ENCODE measurements at places on chromosomes 2 and 18.

GRCh38 chr2:182240862-182241371 lies 185.9 kb downstream of the PDE1A start:
- peak; percentile 45 for DNase-seq

GRCh38 chr2:179277429-179278196 lies 13.0 kb upstream of the SESTD1 start:
- DNase-seq, result no peak

GRCh38 chr2:79887747-79888374 lies 375.0 kb downstream of the CTNNA2 start:
- peak; percentile 33 for DNase-seq

GRCh38 chr18:907115-907884 lies 2.6 kb downstream of the ADCYAP1 start:
- DNase-seq, result peak; percentile 49

GRCh38 chr2:189347540-189347939 lies 93.7 kb upstream of the WDR75 start:
- DNase-seq, result no peak

- DNase-seq, result no peak
These were observed 8.8 kb upstream of the GPR148 start for GRCh38 chr2:130720036-130720435.

DNA sequence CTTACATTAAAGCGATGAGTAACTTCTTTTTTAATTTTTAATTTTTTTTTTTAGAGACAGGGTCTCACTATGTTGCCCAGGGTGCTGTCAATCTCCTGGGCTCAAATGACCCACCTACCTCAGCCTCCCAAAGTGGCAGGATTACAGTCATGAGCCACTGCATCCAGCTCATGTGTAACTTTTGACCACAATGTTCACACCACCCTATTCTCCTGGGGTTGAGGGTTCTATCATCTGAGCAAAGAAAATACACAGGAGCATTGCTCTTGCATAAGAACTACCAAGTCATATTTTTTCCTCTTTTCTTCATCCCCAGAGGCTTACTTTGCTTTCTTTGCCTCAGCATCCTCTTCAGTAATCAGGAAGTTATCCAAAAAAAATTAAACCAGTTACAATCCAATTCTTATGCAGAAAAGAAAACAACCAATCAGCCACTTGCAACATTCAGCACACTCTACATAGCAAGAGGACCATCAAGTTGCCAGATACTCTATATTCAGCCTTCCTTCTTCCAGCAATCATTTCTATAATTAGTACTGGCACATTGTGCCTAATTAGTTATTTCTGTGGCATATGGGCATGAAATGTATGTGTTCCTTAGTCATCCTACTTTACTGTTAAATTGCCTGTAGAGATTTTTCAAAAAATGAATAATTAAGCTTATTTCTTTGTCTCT lies 345.6 kb downstream of the AKAIN1 start:
- no peak for DNase-seq

DNA sequence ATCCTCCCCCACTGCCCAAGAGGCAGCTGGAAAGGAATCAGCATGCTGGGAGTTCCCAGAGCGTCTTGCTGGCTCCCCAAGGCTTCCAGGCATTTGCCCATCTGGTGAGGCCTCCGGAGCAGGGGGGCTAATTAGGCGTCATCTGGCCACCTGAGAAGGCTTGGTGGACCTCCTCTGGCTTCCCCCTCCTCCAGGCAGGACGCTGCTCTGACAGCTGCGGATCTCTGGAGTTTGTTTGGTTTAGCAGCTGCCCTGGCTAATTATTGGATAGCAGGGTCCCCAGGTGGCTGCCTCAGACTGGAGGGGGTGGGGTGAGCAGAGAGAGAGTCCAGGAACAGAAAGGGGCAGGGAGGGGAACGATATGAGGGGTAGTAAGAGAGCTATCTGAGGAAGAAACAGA lies 425.2 kb upstream of the MEX3C start:
- no peak for DNase-seq

- DNase-seq, result peak; percentile 52
These were observed 393 bp downstream of the IL1R1 start for GRCh38 chr2:102142829-102143449.

- peak; percentile 25 for DNase-seq
These were observed 10.4 kb upstream of the METTL21A start for GRCh38 chr2:207635468-207636200.

GRCh38 chr2:25585189-25585588 lies 88.2 kb downstream of the DTNB start:
- DNase-seq, result no peak

- no peak for DNase-seq
These were observed 90.3 kb downstream of the RTP5 start for GRCh38 chr2:241959751-241960269.

DNA sequence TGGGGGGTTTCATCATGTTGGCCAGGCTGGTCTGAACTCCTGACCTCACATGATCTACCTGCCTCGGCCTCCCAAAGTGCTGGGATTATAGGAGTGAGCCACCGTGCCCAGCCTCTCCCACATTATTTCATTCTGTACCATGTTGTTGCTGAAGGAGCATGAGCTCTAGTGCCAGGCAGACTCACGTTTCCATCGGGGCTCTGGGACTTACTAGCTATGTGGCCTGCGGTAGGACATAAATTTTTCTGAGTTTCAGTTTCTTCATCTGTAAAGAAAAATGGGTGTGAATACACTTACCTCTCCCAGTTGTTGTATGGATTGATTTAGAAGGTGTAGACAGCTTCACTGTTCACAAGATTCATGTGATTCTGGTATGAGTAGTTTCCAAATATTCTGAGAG lies 30.8 kb upstream of the CCL20 start:
- DNase-seq, result no peak

DNA sequence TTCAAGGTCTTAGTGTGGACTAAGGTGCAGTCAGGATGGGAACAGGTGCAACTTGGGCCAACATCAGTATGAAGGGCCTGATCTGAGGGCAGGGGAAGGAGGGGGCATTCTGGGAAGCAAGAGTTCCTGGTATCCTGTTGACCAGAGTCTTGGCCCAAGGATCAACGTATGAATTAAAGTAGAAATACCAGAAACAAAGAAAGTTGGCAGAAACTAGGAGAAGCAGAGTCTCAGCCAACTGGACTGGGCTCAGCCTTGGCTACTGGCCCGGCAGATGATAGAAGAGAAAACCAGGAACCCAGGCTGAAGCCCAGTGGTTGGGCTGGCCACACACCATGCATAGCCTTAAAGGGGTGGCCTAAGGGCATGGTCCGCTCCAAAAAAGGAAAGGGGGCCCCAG lies 2.3 kb downstream of the CETN1 start:
- no peak for DNase-seq

GRCh38 chr2:192137451-192137850 lies 57.3 kb downstream of the TMEFF2 start:
- no peak for DNase-seq

DNA sequence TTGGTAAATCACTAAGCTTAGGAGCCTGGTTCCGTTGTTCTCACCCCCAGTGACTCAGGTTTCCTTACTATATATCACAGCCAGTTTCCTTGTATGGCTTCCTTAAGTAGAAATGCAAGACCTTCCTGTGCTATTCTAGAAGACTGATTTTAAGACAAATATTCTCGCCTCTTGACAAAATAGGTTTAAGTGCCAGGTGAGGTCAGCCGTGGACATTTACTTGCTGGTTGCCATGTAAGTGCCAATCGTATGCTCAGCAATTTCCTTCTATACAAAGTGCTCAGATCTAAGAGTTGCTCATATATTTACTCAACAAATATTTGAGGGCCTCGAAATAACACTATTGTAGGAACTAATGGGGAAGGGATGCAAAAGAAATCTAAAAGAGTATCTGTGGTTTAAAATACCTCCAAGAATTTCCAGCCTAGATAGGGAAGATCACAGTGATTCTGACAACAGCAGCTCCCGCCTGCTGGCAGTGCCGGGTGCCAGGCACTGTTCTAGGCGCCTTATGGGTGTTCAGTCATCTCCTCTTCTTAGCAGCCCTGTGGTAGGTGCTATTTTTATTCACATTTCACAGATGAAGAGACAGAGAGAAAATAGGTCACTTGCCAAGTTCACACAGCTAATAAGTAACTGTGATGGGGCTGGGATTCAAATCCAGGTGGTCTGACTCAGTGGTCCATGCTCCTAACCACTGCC lies 95.3 kb upstream of the B3GNT7 start:
- no peak for DNase-seq

DNA sequence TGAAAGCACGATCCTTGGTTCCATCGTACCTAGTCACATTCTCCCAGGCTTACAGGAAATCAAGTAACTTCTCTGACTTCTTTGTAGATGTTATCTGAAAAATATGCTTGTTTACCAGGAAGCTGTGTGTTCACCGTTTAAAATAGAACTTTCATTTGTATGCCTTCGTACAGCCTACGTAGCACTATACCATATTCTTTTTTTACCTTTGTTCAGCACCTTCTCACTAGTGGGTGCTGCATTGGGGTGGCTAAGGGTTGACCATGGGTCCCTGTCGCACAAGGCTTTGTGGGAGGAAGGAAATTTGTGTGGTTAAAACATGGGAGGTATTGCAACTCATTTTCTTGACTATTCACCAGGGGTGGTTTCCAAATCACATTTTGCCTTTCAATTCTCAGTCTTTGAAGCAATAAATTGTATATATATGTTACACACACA lies 16.6 kb downstream of the MALT1 start:
- no peak for DNase-seq

DNA sequence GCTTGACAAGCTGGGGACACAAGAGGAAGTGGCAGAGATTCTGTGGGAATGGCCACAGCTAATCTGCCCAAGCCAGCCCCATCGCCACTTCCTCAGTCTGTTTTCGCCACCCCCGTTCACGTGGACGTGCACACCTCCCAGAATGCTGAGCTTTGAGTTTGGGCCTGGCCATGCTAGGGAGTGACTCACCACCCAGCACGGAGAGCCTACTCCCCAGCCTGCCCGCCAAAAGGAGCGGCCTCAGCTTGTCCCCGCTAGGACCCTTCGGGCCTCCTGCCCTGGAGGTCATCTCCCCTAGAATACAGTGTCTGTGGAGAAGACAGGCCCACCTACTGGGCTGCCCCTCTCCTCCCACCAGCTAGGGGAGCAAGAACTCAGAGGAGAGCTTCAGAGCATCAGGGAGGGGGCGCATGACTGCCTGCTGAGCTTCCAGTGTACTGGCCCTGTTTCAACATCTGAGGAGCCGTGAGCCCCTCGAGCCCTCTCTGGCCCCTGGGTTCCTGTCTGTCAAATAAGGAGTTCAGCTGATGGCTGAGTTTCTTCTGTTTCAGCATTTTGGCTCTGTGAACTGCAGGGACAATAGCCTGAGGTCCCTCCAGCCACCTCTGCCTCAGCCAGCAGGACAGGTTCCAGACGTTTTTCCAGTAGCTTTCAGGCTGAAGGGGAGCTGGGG lies 5.1 kb downstream of the SLC35F6 start:
- no peak for DNase-seq

DNA sequence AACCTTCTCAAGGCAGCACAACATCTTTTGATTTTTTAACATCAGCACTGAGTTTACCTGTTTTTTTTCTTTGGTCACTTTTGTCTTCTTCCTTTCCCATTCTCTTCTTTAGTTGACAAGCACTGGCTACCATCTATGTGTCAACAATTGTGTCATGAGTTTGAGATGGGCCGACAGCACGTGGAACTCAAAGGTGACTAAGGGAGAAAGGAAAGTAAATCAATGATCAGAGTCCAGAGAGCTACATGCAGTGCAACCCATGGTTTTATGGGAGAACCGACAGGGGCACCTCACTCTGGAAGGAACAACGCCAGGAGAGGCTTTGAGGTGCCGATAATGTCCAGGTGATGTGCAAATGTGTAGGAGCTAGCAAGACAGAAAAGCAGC lies 755.5 kb downstream of the RNF144A start:
- DNase-seq, result no peak

DNA sequence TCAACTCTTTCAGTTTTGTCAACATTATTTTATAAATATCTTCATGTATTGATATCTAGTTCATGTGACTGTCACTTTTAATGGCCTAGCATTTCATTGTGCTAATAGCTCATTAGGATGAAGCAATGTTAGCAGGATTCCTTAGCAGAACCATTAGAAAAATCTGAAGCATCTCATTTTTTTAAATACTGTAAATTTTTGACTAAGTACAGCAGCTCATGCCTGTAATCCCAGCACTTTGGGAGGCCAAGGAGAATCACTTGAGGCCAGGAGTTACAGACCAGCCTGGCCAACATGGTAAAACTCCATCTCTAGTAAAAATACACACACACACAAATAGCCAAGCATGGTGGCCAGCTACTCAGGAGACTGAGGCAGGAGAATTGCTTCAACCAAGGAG lies 15.6 kb upstream of the ANTXR1 start:
- no peak for DNase-seq

DNA sequence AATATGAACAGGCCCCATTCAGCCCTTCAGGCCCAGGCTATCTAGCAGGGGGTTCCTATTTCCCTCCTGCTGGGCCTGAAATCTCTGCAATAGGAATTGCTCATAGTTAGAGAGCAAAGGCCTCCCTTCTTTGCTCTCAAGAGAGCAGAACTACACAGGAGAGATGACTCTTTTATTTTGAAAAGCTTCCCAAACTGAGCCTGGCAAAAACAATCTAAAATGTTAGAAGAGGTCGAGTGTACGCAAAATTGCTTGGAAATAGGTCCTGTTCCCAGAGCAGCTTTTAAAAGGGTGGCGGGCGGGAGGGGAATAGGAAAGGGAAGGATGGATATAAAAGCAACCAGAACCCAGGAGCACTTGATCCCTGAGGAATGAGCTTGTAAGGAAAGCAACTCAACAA lies 68.4 kb upstream of the APCDD1 start:
- DNase-seq, result no peak

GRCh38 chr2:226329180-226329579 lies 470.4 kb downstream of the IRS1 start:
- no peak for DNase-seq

DNA sequence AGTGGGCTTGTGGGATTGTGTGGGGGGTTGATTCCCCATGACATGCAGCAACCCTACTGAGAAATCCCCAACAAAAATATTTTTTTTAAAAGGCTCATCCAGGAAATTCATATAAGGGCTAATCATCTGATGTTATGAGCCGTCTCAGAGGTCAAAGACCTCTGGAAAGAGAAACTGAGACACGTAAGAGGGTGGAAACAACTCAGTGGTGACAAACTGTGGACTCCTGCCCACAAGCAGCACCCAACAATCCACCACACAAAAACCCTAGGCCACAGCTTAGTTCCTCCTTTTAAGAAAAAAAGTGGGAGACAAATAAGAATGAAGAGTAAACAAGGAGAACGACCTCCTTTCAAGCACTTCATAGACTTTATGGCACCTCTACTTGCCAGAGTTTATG lies 1096.1 kb upstream of the NRXN1 start:
- DNase-seq, result no peak
